K562 (cell line): ENCODE measurements at places on chromosomes 2 and 18. TPM values are rescaled to one million over a fixed set of nuclear protein-coding genes. Genes with fewer than 3 reads are reported as not detected.

- DNase-seq: no peak
Measured at GRCh38 chr18:47501946-47502345, 250.5 kb upstream of the SKOR2 start.

DNA sequence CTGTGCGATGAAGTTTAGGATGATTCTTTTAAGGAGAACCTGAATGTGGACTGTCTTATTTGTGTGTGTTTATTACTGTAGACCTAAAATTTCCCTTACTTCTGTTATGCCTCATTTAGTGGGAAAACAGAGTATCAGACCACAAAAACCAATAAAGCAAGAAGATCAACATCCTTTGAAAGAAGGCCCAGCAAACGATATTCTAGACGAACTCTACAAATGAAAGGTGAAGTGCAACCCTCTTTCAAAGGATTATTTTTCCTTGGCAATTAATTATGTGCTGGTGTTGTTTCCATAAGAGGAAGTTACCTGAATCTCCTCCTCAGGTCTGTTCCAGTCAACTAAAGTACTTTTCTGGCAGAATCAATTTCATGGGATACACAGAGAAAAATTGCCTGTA lies 78.6 kb downstream of the EPB41L5 start:
- no peak for DNase-seq

The CAPN14 gene
- not detected in 2 replicates for total RNA-seq

The NOL4 gene
- not detected in 2 replicates for total RNA-seq

The APLF gene
- total RNA-seq: 0.67 and 0.71 TPM in 2 replicates
